Fibroblast of lung (primary cell): ENCODE measurements at places on chromosomes 6 and 20.

- H3K4me1 ChIP-seq, result no peaks in the 10 kb centered on the region
- no peaks in the 10 kb centered on the region for H3K36me3 ChIP-seq
- H3K27ac ChIP-seq, result no peak overlapping the region
- H3K4me3 ChIP-seq, result no peak overlapping the region
- H3K27me3 ChIP-seq, result no peaks in the 10 kb centered on the region
Measured at GRCh38 chr6:109238396-109238795, 143.1 kb downstream of the CEP57L1 start.

- no peaks in the 10 kb centered on the region for H3K36me3 ChIP-seq
- no peak for DNase-seq
- no peak overlapping the region for H3K4me3 ChIP-seq
- no peaks in the 10 kb centered on the region for H3K4me1 ChIP-seq
Measured at GRCh38 chr20:59151820-59152219, 11.8 kb upstream of the ZNF831 start.

GRCh38 chr6:143507358-143508145, 4.0 kb downstream of the FUCA2 start:
- H3K27me3 ChIP-seq, result no peaks in the 10 kb centered on the region
- peak; percentile 16 for DNase-seq
- peaks cover 8% of the 10 kb centered on the region for H3K36me3 ChIP-seq
- peaks cover 3% of the 10 kb centered on the region for H3K4me1 ChIP-seq
- no peak overlapping the region for H3K4me3 ChIP-seq

- H3K36me3 ChIP-seq, result no peaks in the 10 kb centered on the region
- DNase-seq, result no peak
- no peaks in the 10 kb centered on the region for H3K27me3 ChIP-seq
- H3K27ac ChIP-seq, result no peak overlapping the region
- H3K4me3 ChIP-seq, result no peak overlapping the region
Measured at GRCh38 chr6:116767715-116768114, 2.2 kb upstream of the FAM162B start.

- peaks cover 6% of the 10 kb centered on the region for H3K4me1 ChIP-seq
- no peak overlapping the region for H3K4me3 ChIP-seq
- peaks cover 5% of the 10 kb centered on the region for H3K27me3 ChIP-seq
- DNase-seq, result no peak
Measured at GRCh38 chr20:50728981-50729874, 2.2 kb upstream of the PARD6B start.

- no peak overlapping the region for H3K4me3 ChIP-seq
- H3K36me3 ChIP-seq, result no peaks in the 10 kb centered on the region
- no peak overlapping the region for H3K27ac ChIP-seq
- H3K4me1 ChIP-seq, result peaks cover 11% of the 10 kb centered on the region
- peak; percentile 29 for DNase-seq
Measured at GRCh38 chr6:34969662-34970265, 80.7 kb downstream of the ANKS1A start.

- peak; percentile 39 for DNase-seq
- H3K4me1 ChIP-seq, result no peaks in the 10 kb centered on the region
- peak overlapping the region; percentile 68 for H3K27ac ChIP-seq
- H3K4me3 ChIP-seq, result peak overlapping the region; percentile 66
Measured at GRCh38 chr20:62805711-62806382, 1.2 kb downstream of the OGFR start.

GRCh38 chr6:118935331-118935668, 341 bp upstream of the MCM9 start:
- no peaks in the 10 kb centered on the region for H3K4me1 ChIP-seq
- peak overlapping the region; percentile 86 for H3K27ac ChIP-seq
- H3K4me3 ChIP-seq, result peak overlapping the region; percentile 93
- H3K27me3 ChIP-seq, result no peaks in the 10 kb centered on the region
- H3K36me3 ChIP-seq, result no peaks in the 10 kb centered on the region

GRCh38 chr6:19723545-19723944, 113.6 kb upstream of the ID4 start:
- H3K36me3 ChIP-seq, result no peaks in the 10 kb centered on the region
- H3K4me3 ChIP-seq, result no peak overlapping the region
- H3K27me3 ChIP-seq, result no peaks in the 10 kb centered on the region

DNA sequence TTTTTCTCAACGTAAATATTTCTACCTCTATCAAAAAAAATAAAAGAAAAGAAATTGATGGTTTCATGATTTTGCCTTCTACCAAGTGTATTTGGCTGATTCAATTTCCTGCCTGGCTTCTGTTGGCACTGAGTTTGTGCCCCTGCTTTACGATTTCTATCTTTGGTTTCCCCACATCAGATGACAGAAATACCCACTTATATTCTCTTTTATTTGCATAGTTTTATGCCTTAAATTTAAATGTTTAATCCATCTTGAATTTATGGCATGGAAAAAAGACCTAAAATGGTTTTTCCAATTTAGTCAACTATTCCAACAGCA, 34.3 kb downstream of the RNF24 start:
- no peaks in the 10 kb centered on the region for H3K27me3 ChIP-seq
- H3K4me3 ChIP-seq, result peak overlapping the region; percentile 4
- peaks cover under 1% of the 10 kb centered on the region for H3K36me3 ChIP-seq
- peaks cover 2% of the 10 kb centered on the region for H3K4me1 ChIP-seq

- H3K27me3 ChIP-seq, result no peaks in the 10 kb centered on the region
- no peak for DNase-seq
- H3K27ac ChIP-seq, result no peak overlapping the region
- H3K4me3 ChIP-seq, result no peak overlapping the region
- no peaks in the 10 kb centered on the region for H3K36me3 ChIP-seq
Measured at GRCh38 chr6:25918083-25918683, 12.3 kb downstream of the SLC17A2 start.

DNA sequence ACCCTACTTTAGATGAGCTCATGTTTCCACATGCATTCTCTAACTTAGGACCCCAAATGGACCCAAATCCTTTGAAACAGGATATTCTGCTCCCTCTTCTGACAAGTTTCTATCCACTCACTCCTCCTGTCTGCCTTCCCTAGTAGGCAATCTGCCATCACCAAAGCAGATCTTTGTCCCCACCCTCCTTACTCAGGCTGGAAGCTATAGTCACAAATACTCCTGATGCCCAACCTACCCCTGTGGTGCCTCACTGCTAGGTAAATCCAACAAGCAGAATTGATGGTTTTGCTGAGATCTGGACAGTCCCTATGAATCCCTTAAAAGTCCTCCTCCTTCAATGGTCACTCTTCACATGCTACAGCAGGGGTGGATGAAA, 21.7 kb downstream of the ELOVL5 start:
- H3K36me3 ChIP-seq, result no peaks in the 10 kb centered on the region
- no peak for DNase-seq
- H3K27me3 ChIP-seq, result no peaks in the 10 kb centered on the region
- peaks cover 22% of the 10 kb centered on the region for H3K4me1 ChIP-seq

DNA sequence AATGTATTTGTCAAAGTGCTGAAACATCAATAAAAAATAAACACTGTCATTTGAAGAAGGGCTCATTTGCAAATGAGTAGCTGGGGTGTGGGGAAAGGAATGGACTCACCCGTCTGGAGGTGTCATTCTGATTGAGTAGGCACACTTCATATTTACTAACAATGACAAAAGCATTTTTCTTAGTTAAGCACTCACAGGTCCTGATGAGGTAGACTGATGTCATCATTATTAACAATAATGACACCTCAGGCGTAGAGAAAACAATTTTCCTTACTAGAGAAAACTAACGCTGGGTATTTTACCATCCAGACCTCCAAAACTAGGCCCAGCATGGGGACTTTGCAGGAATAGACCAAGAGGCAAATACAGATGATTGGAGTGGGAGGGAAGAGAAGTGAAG, 76.0 kb downstream of the UNC5CL start:
- no peak for DNase-seq
- H3K4me1 ChIP-seq, result peaks cover 11% of the 10 kb centered on the region
- H3K4me3 ChIP-seq, result no peak overlapping the region
- H3K27me3 ChIP-seq, result no peaks in the 10 kb centered on the region
